ENCODE measurements at places on chromosomes 2 and 18.

GRCh38 chr2:166891727-166892126 lies 3.4 kb downstream of the XIRP2 start:
- DNase-seq = no peak

- DNase-seq = no peak
These were observed 61.8 kb downstream of the BIN1 start for GRCh38 chr2:127044977-127045661.

- DNase-seq = no peak
These were observed 23.6 kb upstream of the NEB start for GRCh38 chr2:151757861-151758260.

- DNase-seq = no peak
These were observed 2.8 kb downstream of the GAREM2 start for GRCh38 chr2:26175466-26176278.

DNA sequence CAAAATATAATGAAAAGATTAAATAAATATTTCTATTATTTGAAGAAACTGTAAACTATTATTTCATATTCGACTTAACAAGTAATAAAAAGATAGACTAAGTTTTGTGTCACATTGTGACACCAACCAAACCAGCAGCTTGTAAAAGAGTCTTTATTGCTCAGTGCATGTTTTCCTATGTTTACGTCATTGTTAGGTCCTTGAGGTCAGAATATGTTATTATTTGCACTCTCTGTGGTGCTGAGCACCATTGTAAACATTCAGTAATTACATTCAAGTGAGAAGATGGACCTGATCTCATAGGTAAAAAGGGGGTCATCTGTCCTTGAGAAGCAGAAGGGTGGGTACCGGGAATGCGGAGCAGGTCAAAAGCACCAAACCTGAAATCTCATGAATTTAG lies 1999.1 kb upstream of the CELF4 start:
- no peak for DNase-seq

GRCh38 chr18:52130624-52131301 lies 209.2 kb upstream of the DCC start:
- DNase-seq = no peak

GRCh38 chr2:86482034-86482433 lies 40.9 kb downstream of the KDM3A start:
- DNase-seq = no peak

- DNase-seq = no peak
These were observed 17.4 kb downstream of the RTP5 start for GRCh38 chr2:241886840-241887447.

DNA sequence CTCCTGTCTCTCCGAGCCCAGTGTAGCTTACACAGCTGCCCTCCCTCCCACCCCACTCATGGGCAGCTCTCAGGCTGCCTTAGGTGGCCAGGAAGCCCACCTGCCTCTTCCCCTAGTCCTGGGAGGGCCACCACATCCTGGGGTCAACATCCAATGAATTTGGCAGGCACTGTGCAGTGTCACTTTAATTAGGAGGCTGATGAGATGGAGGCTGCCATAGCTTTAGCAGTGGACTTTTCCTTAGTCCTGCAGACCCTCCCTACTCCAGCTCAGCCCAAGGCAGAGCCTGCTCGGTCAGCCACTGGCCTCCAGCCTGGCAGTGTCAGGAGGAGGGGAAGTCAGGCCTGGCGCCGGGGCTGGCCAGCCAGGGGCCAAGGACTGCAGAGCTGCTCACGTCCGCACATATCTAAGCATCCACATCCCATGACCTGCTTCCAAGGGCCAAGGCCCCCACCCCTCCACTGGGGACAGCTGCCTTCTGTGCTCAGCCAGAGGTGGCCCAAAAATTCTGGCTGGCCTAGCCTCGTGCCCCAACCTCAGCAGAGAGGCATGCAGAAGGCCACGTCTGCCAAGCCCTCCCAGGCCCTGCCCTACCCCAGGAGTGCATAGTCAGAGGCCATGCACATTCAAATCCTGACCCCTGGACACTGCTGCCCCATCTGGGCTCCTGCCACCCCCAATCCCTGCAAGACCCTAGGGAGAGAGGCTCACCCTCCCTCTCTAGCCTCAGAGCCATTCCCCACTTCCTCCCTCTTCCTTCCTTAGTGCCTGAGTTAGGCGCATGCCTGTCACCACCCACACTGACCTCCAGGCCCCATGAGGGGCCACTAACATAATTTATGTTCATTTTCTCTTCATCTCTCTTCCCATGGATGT lies 33.1 kb downstream of the ADRA2B start:
- DNase-seq = no peak

DNA sequence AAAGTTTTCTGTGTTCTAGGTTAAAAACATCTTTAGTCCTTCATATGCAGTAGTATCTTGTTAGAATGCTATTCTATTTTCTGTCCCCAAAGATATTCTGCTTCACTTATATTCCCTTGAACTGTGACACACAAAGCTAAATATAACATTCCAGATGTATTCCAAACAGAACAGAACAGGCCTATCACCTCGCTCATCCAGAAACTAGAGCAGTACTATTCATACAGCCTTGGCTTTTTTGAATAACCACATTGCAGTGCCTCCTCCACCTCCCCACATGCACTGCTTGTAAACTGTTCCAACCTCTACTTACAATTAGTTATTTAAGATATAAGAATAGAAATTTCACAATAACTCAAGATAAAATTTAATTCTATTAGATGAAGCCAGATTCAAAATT lies 196.8 kb downstream of the EXOC6B start:
- no peak for DNase-seq

DNA sequence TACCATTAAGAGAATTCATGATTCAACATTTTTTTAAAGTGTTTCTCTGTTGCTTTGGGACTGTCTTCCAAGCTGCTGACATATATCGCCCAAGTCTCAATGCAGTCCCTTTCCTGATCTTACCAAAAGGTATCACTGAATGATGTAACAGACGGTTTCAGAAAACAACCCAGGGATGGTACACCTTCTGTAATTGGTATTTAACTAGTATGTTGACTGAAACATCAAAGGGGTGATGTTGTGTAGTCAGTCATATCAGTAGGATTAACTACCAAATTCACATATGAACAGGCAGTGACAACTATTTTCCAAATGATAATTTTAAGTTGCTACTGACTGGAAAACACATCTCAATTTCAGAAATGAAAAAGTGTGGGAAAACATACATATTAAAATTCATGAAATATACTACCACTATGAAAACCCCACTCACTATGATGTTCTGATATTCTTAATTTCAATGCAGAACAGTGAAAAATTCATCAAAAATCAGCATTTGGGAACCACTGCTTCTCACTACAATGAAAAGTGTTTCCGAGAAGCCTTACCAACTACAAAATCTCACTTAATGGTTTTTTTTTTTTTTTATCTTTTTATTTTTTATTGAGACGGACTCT lies 59.8 kb downstream of the MEMO1 start:
- no peak for DNase-seq

DNA sequence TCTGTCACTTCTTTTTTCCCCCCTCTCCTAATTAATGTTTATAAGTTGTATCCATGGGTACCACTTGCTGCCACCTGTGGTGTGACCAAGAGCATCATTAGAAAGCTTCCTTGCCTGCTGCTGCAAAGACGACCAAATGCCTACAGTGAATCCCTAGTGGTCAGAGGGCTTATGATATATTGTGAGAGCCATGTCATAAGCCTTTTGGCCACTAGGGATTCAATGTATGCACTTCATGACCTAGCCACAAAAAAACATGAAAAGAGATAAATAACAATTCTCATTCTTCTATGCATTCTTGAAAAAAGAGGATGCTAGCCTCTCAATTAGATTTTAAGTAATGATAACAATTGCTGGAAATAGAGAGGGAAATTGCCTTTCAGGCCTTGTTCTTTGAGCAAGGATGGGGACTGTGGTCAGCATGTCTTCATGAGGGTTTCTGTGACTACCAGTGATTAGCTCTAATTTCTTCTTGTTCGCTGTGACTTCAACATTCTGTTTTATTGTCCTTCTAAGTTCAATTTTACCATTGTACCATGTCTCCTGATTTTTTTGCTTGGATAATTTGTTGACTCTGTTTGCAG lies 435.3 kb downstream of the TGIF1 start:
- DNase-seq = no peak

DNA sequence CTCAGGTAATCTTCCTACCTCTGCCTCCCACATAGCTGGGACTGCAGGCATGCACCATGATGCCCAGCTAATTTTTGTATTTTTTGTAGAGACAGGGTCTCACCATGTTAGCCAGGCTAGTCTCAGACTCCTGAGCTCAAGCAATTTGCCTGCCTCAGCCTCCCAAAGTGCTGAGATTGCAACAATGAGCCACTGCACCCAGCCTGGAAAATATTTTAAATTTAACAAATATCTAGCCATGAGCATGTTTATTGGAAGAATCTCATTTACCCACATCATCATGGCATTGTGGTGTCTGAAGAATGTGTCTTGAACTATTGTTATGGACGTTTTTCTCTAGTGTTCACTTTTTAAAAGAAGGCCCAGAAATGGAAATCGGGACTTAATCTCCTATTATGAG lies 231.8 kb downstream of the MBD5 start:
- no peak for DNase-seq

DNA sequence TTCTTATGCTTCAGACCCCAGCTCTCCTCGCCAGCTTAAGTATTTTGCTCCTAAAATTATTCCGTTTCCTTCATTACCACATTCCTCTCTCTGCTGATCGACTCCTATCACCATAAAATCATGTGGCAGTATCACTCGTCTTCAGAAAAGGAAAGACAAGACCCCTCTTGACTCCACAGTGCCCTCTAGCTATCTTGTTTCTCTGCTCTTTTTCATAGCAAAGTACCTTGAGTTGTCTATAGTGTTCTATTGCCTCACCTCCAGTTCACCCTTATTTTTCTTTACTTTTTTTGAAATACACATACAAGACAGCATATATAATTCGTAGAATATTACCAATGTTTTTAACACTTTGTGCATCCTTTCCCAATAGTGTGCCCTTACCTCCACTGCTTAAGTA lies 273.2 kb upstream of the SIX3 start:
- DNase-seq = no peak

DNA sequence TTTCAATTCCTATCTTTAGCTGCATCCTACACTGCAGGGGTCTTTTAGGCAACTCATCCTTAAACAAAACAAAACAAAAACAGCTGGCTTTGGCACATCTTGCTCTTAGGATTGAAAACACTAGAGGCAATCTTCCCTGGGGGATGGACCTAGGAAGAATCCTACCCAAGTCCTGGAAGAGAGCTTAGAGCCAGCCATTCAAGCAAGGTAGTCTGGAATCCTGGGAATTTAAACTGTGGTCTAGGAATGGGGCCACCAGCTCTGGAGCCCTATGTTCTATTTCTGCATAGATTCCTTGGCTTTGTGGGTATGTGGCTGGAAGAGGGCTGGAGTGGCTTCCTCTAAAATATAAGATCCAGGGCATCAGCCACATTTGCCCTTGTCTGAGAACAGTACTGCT lies 27.7 kb downstream of the MYL1 start:
- DNase-seq = no peak

GRCh38 chr2:86048888-86049287 lies 56.8 kb downstream of the POLR1A start:
- DNase-seq = no peak

DNA sequence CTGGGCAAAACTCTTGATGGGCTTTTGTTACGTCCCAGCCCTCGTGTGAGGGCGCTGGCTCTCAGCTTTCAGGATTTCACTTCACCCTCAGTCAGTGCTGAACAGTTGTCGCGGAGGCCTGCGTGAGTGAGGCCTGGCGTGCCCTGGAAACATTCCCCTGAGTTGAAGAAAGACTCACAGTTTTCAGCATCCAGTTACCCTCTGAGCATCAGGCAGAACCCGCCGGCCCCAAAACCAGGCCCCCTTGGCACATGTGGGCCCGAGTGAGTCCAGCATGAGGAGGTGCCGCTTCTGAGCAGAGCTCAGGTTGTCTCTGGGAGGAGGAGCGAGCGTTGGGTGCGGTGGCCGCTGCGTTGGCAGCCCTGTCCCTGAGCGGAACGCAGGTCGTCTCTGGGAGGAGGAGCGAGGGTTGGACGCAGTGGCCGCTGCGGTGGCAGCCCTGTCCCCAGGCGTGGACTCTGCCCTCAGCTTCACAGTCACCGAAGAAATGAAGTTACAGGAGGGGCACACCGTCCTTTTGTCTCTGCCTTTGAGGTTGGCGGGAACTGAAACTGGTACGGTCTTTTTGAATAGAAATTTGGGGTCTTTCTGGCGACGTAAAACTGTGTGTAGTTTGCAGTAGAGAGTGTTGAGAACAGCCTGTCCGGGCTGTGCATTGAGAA lies at the start of gene NEU4:
Gene NEU4, plus strand, starts transcription at position 473 of the 662 bp plus-strand sequence. CDS start 5,292 bp downstream, outside the sequence.
- no peak for DNase-seq

- DNase-seq = no peak
These were observed 106.0 kb upstream of the TAF1B start for GRCh38 chr2:9737053-9737875.

GRCh38 chr2:240568678-240569522 lies 616 bp downstream of the RNPEPL1 start:
- peak; percentile 56 for DNase-seq

DNA sequence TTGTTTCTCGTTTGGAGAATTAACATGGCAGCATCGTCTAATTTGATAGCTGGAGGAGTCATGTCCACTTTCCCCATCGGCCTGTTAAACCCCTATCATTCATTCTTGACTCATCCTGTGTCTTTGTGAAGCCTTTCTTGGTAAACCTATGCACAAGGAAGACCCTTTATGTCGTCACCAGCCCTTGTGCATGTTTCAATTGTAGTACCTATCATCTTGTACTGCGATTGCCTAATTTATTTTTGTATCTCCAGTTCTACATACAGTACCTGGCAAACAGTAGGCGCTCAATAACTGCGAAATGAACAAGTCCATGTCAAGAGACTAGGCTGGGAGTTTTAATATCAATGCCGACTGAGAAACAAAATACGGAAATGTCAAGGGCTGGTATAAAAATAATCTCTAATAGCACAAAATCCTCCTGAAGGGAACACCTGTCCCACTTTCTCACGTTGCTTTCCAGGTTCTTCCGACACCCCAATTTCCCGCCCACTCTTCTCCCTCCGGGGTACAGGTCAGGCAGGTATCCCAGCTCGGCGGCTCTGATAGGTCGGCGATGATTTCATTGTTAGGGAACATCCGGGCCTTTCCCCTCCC lies 1.3 kb upstream of the PPM1B start:
- DNase-seq = no peak

DNA sequence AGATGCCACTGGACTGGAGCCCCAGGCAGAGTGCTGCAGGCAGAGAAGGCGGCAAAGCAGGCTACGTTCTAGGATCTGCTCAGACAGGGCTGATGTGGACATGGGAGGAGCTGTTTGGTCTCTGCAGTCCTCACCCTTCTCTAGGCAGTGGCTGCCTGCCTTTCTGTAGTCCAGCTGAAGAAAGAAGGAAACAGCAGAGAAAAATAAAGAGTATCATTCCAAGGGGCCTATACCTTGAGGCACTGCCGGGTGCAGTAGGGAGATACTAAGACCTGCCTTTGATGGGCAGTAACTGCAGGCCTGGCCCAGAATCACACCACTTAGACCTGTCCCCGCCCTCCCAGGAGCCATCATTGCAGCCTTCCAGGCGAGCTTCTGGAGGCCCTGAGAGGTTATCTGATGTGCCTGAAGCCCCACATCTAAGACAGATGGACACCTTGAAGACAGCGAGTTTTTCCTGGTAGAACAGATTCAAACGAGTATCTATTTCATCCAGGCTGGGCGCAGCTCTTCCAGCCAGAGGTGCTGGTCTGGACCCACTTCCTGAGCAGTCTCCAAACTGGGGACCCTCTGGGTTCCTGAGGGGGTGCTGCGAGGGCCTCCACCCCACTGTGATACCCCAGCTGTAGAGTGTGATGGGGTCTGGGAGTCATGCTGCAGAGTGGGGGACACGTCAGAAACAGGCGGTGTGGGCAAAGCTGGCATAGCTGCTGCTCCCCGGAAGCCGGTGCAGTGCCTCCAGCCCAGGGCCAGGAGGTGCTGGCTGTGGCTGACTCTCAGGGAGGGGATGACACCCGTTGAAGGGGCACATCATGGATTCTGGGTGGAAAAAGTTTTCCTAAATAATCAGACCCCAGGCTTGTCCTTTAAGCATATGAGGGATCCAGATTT lies 87.3 kb upstream of the OTOS start:
- no peak for DNase-seq

All from CD4-positive, alpha-beta T cell treated with Interleukin-6 at 100 ng/mL for 8 hours (primary cell).